ENCODE measurements at places on chromosomes 13 and 19.
A peak's percentile ranks its signal among the peaks of the same experiment; 100 is the strongest.

- DNase-seq: no peak
These were observed 6.9 kb upstream of the CBY2 start for GRCh38 chr13:45695198-45695730.

GRCh38 chr13:106570299-106570852, 2.4 kb upstream of the ARGLU1 start:
- DNase-seq: peak; percentile 77

- DNase-seq: peak; percentile 5
These were observed 9.0 kb upstream of the STRN4 start for GRCh38 chr19:46755077-46755852.

DNA sequence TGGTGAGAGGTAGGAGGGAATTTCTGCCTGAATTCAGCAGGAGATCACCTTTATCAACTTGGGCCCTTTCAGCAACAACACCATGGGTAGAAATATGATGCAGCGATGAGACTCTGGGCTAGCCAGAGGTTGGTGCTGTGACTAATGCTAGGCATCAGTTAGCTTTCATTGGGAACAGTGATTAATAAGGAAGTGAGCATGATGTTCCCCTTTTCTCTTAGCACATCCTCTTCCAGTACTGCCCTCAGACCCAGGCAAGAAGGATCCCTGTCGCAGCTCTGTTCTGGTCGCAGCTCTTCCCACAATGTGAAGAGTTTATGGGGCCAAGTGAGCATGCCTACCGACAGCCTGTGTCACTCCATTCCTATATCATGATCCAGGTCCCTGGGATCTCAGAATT, 100.5 kb downstream of the FLT1 start:
- DNase-seq: no peak

DNA sequence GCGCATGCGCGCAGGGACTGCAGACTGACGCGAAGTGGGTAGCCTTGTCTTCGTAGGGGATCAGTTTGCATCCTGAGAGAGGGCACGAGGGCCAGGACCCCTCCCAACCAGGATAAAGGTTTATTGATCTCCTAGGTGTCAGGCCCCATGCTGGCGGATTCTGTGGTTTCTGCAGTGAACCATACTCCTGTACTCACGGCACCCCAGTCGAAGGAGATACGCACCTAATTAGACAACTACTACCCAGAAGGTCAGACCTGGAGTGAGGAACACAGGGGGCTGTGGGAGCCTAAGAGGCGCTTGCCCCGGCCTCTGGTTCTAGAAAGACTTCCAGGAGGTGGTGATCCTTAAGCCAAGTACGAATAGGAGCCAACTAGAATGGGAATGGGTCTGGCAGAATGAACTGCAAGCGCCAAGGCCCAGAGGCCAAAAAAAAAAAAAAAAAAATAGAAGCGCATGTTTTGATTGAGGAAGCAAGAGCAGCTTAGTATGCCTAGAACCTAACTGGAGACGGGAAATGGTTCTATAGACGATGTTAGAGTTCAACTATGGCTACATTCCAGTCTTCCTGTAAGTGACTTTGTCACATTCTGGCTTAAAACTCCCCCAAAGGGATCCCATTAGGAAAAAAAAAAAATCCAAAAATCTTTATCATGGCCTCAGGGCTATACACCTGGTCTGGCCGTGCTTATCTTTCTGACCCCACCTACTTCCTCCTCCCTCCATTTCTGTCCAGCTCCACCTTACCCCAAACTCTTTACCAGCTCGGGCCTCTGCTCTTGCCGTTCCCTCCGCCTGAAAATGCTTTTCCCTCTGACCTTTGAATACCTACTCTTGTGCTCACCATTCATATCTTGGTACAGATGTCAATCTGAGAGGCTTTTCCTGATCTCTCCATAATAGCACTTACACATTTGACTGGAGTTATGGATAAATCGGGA, 902 bp upstream of the ZNF428 start:
- DNase-seq: no peak

GRCh38 chr13:99313501-99313900, 6.3 kb upstream of the GPR183 start:
- peak; percentile 55 for DNase-seq

- no peak for DNase-seq
These were observed 15.5 kb upstream of the ZNF112 start for GRCh38 chr19:44371815-44372480.

DNA sequence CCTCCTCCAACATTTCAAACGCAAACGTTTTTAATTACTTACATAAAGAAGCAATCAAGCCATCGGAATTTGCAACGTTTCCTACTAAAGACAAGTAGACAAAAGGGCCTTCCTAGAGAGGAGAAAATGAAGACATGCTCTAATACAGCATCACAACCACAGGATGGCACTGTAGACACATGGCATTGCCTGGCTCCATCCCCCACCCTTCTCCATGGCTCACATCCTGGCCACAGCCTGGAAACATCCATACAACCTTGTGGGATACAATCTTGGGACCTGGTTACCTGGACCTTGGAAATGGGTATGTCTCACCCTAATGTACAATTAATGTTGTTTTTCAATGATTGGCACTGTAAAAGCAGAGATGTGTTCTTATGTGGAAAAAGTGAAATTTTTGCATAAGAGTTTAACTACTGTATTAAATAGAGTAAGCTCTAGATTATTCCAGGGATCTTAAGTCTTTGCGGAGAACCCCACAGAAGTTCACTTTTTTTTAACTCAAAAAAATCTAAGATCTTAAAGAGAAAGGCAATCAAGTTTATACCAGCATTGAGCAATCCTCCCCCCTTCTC, 21.5 kb downstream of the EBPL start:
- DNase-seq: peak; percentile 52

GRCh38 chr13:26017196-26017921, 34.5 kb downstream of the SHISA2 start:
- no peak for DNase-seq

Data from iPS-NIHi11 (cell line).